Stimulated activated CD4-positive, alpha-beta T cell treated with anti-CD3 and anti-CD28 coated beads, Interleukin-15, amount 100 ng/mL, for 1 hour (primary cell): ENCODE measurements at places on chromosomes 12 and 14.

DNA sequence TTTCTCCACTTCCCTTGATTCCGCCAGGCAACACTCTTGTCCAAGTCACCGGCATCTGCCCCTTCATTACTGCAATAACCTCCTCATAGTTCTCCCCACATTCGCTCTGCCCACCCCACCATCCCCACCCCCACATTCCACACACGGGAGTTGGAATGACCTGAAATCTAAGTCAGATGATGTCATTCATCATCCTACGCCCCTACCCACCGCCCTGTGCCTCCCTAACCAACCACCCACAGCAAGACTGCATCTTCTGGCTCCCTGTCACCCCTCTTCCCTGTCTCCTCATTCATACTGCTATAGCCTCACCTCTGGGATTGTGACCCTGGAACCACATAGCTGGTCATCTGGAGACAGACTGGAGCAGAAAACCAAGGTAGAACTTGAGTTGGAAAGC is 7.9 kb upstream of the PWP1 start:
- no peak for DNase-seq

- DNase-seq, result no peak
These were observed 131.4 kb upstream of the OR4E1 start for GRCh38 chr14:21804981-21805380.

- no peak for DNase-seq
These were observed 100.8 kb downstream of the GAS2L3 start for GRCh38 chr12:100674036-100674888.

- no peak for DNase-seq
These were observed 130.8 kb upstream of the PTPRQ start for GRCh38 chr12:80313209-80313608.

GRCh38 chr12:16282978-16283377 is 5.5 kb upstream of the SLC15A5 start:
- no peak for DNase-seq

DNA sequence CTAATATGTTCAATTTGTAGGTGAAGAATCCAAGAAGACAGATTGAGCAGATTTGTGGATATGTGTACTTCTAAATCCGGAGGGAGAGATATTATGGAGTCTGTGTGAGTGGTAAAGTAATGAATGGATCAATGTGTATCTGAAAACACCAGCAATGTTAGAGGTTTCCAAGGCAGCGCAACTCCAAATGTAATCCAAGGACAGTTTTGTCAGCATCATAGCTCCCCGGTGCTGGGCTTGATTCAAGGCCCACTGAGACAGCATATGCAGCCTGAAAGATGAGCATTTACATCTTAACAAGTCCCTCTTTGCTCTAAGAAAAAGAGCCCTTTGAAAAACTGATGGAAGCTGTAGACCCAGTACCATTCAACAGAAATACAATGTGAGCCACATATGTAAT is 38.3 kb upstream of the FRMD6 start:
- DNase-seq, result no peak

DNA sequence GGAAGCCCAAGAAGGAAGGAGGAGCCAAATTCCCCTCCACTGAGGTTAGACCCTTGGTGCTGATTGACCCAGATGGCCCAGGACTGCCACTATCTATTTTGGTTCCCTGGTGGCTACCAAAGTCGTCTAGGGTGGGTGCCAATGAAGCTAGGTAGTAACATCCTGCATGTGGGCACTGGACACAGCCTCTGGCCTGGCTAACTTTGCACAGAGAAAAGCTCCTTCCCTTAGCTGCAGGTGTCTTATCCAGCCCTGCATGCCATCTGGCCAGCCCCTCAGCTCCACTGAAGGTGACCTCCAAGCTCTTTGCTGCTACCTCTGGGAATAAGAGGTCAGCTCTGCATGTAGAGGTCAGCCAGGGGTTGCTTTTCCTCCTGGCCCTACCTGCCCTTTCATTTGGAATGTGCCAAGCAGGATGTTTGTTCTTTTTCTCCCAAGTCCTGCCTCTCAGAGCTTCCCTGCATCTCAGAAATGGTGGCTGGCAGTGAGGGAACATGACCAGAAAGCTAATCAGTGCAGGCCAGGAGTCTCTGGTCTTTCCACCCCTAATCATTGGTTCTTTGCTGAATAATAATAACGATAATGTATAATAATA is 34.0 kb downstream of the JDP2 start:
- no peak for DNase-seq

- no peak for DNase-seq
These were observed at the start of gene PRIMA1 for GRCh38 chr14:93788293-93788542. PRIMA1 (minus strand) TSS chr14:93788485; CDS start chr14:93787718, 767 bp downstream.

- no peak for DNase-seq
These were observed 34.1 kb downstream of the ZNF664 start for GRCh38 chr12:124006846-124007713.

DNA sequence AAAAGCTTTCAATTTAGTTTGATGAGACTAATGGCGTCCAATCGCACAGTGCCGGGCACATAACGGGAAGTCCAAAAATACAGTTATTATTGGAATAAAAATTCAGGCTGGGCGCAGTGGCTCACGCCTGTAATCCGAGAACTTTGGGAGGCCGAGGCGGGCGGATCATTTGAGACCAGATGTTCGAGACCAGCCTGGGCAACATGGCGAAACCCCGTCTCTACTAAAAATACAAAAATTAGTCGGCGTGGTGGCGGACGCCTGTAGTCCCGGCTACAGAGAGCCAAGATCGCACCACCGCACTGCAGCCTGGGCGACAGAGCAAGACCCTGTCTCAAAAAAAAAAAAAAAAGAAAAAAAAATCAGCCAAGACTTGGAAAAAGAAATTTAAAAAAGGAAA is 1.2 kb upstream of the FKBP4 start:
- DNase-seq, result no peak

GRCh38 chr12:2179058-2179457 is 126.3 kb downstream of the CACNA1C start:
- no peak for DNase-seq

GRCh38 chr12:11822081-11822834 is 172.8 kb downstream of the ETV6 start:
- no peak for DNase-seq

GRCh38 chr12:30926243-30927221 is at the start of gene TSPAN11:
TSPAN11 (plus strand) TSS chr12:30926748; CDS start chr12:30953992, 27,244 bp downstream.
- no peak for DNase-seq

DNA sequence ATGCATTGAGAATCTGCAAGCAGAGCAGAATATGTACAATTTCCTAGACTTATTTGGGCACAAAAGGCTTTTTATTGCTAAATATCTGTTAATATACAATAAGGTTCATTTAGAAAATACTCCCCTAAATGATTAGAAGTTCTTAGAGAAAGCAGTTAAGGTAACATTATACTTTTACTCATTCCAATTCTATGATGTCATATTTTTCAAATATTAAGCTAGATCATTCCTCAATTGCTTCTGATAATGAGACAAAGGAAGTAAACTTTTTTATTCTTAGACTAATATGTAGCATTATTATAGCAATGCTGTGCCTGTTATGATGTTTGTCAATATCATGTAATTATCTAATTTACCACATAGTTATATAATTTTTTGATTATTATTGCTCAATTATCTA is 447.0 kb downstream of the SLC16A7 start:
- no peak for DNase-seq

- no peak for DNase-seq
These were observed 331.1 kb downstream of the GLT1D1 start for GRCh38 chr12:129184127-129184928.

DNA sequence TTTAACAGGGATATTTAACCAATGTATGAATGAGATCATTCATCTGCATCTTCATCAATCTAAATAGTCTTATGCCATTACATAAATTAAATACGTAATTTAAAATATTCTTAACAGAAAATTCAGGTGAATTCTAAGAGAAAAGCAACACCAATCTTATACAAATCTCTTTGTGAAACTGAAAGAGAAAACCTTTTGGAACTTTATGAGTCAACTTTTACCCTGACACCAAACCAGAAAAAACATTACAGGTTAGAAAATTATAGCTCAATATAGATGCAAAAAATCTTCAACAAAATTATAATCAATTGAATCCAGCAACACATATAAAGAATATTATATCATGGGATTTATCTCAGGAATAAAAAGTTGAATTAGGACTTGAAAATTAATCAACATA is 3.4 kb downstream of the GLIPR1L1 start:
- DNase-seq, result no peak

- no peak for DNase-seq
These were observed 138.7 kb downstream of the PDE3A start for GRCh38 chr12:20507056-20507455.
